ENCODE measurements at places on chromosomes 2 and 18.

DNA sequence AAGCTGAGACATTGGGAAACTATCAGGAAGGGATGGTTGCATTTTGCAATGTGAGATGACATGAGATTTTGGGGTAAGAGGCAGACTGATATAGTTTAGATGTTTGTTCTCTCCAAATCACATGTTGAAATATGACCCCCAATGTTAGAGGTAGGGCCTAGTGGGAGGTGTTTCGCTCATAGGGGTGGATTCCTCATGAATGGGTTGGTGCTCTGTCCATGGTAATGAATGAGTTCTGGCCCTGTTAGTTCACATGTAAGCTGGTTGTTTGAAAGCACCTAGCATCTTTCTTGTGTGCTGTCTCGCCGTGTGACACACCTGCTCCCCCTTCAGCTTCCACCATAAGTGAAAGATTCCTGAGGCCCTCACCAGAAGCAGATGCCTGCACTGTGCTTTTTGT lies 37.7 kb downstream of the TPRKB start:
- no peak for DNase-seq

- no peak for DNase-seq
These were observed 3.5 kb upstream of the NEUROD1 start for GRCh38 chr2:181683518-181684453.

DNA sequence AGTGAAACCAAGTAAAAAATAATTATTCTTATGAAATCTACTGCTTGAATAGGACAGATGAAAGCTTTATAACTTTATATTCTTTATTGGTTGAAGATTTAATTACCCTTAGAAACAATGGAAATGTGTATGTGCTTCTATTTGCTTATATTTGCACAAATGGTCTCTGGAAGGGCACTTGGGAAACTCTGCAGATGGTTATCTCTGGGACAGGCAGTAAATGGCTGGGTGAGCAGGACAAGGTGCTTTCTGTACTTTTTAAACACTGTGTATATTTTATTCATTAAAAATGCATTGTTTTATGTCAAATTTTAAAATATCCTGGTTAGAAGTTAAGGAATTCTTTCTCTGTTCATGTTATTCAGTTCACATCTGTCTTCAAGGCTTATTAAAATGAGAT lies 131.1 kb downstream of the LRRTM4 start:
- DNase-seq: no peak

GRCh38 chr2:19545507-19545906 lies 187.1 kb upstream of the OSR1 start:
- DNase-seq: no peak

- no peak for DNase-seq
These were observed 102.6 kb downstream of the HDAC4 start for GRCh38 chr2:239298116-239298804.

DNA sequence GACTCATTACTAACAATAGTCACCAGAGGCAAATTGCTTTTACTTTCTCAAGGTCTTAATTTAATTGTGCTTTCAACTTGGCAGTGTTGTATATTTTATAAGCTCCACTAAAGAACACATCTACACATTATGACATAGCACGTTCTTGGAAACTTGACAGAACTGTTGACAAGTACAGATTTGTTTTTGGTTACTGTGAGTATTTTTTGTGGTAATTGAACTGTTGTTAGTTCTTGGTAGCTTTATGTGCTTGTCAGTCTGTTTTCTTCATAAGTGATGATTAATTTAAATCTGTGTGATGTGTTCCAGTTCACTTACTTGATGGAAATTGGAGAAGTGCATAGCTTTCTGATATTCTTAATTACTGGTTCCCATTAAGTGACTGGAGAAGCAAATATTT lies 63.9 kb downstream of the COMMD1 start:
- no peak for DNase-seq

- no peak for DNase-seq
These were observed 18.3 kb downstream of the AAK1 start for GRCh38 chr2:69625078-69625795.

GRCh38 chr18:36769172-36769571 lies 59.6 kb downstream of the TPGS2 start:
- DNase-seq: no peak

DNA sequence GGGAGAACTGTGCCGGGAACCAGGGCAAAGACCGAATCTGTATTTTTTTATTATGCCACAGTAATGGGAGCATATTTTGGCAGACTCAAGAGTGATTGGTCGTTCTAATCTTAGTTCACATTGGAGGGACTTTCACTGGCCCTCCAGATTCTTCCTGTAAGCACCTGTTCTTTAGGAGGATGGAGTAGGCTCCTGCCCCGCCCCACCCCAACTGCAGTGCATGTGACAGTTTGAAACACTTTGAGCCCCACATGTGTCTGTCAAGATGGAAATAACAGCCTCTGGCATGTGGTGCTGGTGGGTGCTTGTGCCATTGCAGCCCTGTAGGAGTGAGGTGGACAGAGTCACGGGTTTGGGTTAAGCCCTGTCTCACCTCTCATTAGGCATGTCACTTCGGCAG lies 43.3 kb upstream of the TXNDC2 start:
- no peak for DNase-seq

GRCh38 chr18:73711256-73711655 lies 436.4 kb downstream of the FBXO15 start:
- no peak for DNase-seq

GRCh38 chr2:71778936-71779773 lies 325.8 kb downstream of the DYSF start:
- no peak for DNase-seq

GRCh38 chr2:27033253-27033852 lies 588 bp downstream of the TMEM214 start:
- DNase-seq: no peak

DNA sequence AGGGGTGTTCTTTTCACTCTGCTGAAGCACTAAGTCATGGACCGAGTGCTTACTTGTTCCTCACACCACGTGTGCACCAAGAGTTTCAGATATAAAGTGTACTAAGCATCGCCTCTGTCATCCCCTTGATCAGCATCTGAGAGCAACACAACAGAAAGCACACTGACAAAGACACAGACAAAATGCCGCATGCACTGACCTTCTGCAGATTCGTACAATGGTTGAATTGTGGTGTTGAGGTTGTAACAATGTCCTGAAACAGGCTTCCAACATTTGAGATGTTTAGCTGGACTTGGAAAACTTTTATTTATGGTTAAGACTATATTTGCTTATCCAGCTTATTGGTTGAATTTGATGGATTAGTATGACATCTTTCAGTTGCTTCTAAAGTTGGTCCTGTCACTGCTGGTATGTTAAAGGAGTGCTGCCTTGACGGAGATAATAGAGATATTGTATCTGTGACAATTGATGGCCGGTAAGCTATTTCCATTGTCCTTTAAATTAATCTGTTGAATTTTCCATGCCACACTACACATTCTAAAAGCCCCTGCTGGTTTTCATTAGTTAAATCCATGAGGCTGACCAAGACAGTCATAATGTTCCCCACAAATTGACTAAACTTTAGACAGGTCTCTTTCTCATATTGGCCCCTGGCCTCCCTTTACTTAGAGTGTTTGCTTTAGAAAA lies 99.9 kb downstream of the CBLN2 start:
- DNase-seq: no peak

- peak; percentile 38 for DNase-seq
These were observed 266.7 kb downstream of the METTL4 start for GRCh38 chr18:2304378-2305175.

- DNase-seq: no peak
These were observed 23.2 kb upstream of the CABYR start for GRCh38 chr18:24115628-24116027.

DNA sequence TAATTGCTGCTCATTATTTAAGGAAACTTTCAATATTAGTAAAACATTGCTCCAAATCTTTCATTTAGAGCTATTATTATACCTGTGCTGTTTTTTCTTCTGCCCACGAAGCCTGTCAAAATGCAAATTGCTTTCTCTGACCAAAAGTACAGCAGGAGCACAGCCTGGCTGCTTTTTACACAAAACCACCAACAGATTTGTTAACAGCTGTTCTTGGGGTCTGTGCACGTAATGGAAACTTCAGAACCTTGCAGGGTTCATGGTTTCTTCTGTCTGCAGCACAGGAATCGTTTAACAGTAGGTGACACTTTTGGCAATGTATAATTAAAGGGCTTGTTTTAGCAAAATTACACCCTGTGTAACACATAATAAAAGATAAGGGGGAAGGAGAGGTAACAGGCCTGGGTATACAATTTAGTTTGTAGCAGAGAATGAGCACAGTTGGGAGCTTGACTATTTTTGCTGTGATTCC lies 447.3 kb downstream of the KCNJ3 start:
- peak; percentile 97 for DNase-seq

DNA sequence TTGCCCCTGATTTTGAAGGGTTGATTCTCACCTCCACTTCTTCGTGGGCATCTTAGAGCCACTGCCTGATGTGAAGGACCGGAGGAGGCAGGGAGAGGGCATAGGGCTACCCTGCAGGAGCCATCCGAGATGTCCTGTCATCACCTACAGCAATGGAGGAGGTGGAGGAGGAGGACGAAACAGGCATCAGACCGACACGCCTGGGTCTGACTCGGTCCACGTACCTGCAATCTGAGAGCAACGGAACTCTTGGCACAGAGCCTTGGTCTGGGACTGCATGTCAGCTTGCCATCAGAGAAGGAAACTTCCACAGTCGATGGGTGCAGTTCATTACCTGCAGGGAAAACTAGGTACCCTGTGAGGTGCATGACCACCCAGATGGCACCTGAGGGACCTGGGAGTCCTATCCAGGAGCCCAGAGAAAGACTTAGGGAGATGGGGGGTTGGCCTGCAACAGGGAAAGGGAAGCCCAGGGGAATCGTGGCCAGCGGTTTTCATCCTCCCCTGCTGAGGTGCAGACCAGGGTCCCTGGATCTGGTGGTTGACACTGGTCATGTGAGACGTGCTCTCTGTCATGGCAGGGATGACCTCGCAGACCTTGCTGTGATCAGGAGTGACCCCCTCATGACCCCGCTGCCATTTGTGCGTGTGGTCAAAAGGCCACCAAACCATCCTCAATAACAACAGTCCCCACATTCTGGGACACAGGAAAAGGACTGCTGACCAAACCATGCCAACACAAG lies 190.8 kb downstream of the SEPTIN10 start:
- no peak for DNase-seq

- DNase-seq: no peak
These were observed 38.9 kb downstream of the KLF7 start for GRCh38 chr2:207126724-207127308.

- no peak for DNase-seq
These were observed 56.8 kb downstream of the ASXL2 start for GRCh38 chr2:25821225-25822056.

- DNase-seq: no peak
These were observed 17.6 kb downstream of the FMNL2 start for GRCh38 chr2:152352616-152353015.

- DNase-seq: no peak
These were observed 116.1 kb upstream of the LRRTM1 start for GRCh38 chr2:80420530-80421208.

GRCh38 chr18:58323866-58324762 lies 280.1 kb downstream of the NEDD4L start:
- no peak for DNase-seq

GRCh38 chr2:38152035-38152434 lies 76.1 kb upstream of the CYP1B1 start:
- no peak for DNase-seq

GRCh38 chr2:98921062-98921461 lies 15.0 kb downstream of the CRACDL start:
- DNase-seq: no peak

DNA sequence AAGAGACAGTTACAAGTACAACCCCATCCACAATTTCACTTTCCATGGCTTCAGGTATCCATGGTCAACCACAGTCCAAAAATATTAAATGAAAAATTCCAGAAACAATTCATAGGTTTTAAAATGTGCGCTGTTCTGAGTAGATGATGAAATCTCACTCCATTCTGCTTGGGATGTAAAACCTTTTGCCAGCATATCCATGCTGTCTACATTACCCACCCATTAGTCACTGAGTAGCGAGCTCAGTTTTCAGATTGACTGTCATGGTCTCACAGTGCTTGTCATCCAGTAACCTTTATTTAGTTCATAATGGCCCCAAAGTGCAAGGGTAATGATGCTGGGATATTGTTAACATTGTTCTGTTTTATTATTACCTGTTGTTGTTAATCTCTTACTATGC lies 40.5 kb downstream of the SMAD4 start:
- DNase-seq: no peak

DNA sequence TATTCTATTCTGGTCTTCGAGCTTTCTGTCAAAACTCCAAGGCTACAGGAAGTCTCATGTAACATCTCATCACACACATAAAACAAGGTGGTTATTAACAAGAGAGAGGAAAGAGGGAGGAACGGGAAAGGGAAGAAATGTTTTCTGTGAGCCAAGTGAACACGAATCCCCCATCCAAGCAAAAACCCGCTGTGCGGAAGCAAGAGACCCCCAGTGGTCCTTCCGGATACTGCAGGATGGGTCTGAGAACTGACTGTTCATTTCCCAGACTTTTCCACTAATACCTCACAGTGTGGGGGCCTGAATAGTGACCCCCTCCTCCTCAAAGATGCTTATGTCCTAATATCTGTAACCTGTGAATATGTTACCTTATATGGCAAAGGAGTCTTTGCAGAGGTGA lies 19.0 kb upstream of the DIPK1C start:
- DNase-seq: no peak

GRCh38 chr2:62934517-62934916 lies 116.1 kb upstream of the OTX1 start:
- DNase-seq: no peak

DNA sequence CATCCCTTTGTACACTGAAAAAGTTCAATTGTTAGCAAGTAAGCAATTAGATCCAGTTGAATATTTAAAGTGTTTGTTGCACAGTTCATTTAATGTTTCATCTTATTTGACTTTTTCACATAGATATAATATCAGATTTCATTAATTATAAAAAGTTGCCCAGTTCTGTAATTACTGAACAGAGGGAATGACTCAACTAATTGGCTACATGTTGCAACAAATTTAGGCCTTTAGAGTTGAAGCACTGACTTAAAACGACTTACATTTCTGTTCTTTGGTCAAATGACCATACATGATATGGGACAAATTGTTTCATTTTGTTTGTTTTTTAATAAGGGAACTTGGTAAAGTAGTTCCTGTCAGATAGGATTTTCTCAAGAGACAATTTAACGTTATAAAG lies 68.5 kb upstream of the FAM117B start:
- DNase-seq: no peak

All from DMS 273 treated with DMSO at 0.1 percent for 48 hours (cell line).